ENCODE measurements at places on chromosomes 16 and 17. TPM values are rescaled to one million over a fixed set of nuclear protein-coding genes. Genes with fewer than 3 reads are reported as not detected.

DNA sequence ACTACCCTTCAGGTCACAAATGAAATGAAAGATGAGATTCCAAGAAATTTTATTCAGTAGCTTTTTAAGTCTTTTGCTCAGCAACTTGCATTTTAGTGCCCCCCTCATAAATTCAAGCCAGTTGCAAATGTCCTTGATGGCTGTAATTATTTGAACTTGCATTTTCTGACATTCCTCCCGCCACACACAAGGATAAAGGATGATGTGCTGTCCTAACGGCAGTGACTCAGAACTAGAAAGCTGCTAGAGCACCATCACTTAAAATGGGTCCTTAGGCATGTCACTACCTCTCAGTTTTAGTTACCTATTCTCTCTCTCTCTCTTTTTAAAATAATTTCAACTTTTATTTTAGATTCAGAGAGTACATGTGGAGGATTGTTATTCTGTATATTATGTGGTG is 306.7 kb downstream of the CNTNAP4 start:
- no peak overlapping the region for H3K4me3 ChIP-seq
- H3K27me3 ChIP-seq: no peaks in the 10 kb centered on the region

- H3K4me3 ChIP-seq: no peak overlapping the region
- no peaks in the 10 kb centered on the region for H3K27me3 ChIP-seq
- no peak for DNase-seq
- H3K4me1 ChIP-seq: no peaks in the 10 kb centered on the region
Measured at GRCh38 chr16:83390759-83391158, 417.0 kb upstream of the HSBP1 start.

GRCh38 chr17:74452033-74452840 is 14.2 kb upstream of the CD300A start:
- peaks cover 21% of the 10 kb centered on the region for H3K4me1 ChIP-seq
- no peak overlapping the region for H3K4me3 ChIP-seq
- DNase-seq: no peak
- peak overlapping the region; percentile 79 for H3K27ac ChIP-seq

GRCh38 chr16:71425746-71426068 is 16.1 kb downstream of the TLE7 start:
- no peak overlapping the region for H3K4me3 ChIP-seq
- no peak overlapping the region for H3K27ac ChIP-seq
- peaks cover 20% of the 10 kb centered on the region for H3K27me3 ChIP-seq
- no peaks in the 10 kb centered on the region for H3K4me1 ChIP-seq
- no peak for DNase-seq

DNA sequence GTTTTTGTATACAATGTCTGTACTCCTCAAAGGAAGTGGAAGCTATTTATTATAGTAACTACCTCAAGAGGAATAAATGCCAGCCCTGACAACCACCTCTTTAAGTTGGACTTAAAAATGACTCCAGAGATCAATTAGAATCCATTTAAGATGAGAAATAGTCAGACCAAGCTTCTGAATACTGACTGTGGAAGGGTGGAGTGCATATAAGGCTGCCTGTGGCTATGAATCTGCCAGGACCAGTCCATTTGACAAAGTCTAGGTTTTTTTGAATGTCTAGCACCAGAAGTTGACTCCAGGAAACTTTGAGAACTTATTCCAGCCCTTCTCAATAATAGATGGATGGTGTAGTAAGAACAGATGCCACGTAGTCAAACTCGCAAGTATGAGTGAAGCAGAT is 15.0 kb downstream of the OGFOD1 start:
- no peak for DNase-seq
- H3K4me3 ChIP-seq: no peak overlapping the region
- no peaks in the 10 kb centered on the region for H3K4me1 ChIP-seq
- H3K27me3 ChIP-seq: no peaks in the 10 kb centered on the region

DNA sequence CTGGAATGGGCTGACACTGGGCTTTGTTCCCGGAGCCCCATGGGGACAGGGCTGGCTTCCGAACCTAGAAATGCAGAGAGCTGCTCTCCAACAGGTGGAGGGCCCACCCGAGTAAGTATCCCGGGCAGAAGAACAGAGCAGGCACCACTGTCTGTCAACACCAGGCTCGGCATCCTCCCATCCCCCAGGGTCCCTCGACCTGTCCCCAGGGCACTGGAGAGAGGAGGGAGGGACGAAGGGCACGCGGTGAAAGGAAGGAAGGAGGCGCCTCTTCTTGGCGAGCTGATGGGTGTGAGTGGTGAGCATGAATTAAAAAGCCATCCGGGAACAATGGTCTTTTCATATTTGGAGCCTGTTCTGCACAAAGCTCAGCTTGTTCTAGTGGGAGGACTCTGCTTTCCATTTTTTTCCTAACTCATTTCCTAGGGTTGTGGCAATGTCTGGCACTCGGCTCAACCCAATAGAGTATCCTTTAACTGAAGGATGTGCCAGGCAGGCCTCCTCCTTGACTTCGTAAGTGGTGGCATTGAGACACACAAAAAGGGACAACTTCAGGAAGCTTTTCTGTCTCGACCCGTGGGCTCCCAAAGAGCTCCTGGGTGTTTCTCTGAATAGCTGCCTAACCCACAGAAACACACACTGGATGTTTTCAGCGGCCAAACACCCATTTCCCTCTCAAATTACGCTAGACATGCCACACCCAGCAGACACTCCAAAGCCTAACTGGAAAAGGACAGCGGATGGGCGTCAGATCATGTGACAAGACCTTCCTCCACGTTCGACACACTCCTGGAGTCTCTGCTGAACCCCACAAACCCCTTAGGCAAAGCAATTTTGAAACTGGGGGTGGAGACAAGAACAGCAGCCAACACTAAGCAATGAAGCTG is 47.7 kb downstream of the ZFHX3 start:
- no peaks in the 10 kb centered on the region for H3K36me3 ChIP-seq
- H3K27me3 ChIP-seq: no peaks in the 10 kb centered on the region
- no peak overlapping the region for H3K4me3 ChIP-seq
- peaks cover 48% of the 10 kb centered on the region for H3K4me1 ChIP-seq
- peak overlapping the region; percentile 23 for H3K27ac ChIP-seq

Gene LYZL6
- polyA plus RNA-seq: not detected

Gene USP43
- polyA plus RNA-seq: 4.2 TPM

Gene DPEP3
- polyA plus RNA-seq: not detected

Data from sigmoid colon (tissue), 7 donors.